ENCODE measurements at places on chromosomes 12 and 14. TPM values are rescaled to one million over a fixed set of nuclear protein-coding genes. Genes with fewer than 3 reads are reported as not detected.

The ALX1 gene
- total RNA-seq = not detected

The SPTB gene
- under 0.01 TPM for total RNA-seq

The TBC1D30 gene
- total RNA-seq = 0.29 TPM

The CLEC4C gene
- total RNA-seq = not detected

The CDH24 gene
- 13.6 TPM for total RNA-seq

The DBX2 gene
- not detected for total RNA-seq

The MYF6 gene
- total RNA-seq = not detected

The P2RX2 gene
- not detected for total RNA-seq

The CCDC175 gene
- not detected for total RNA-seq

The L2HGDH gene
- total RNA-seq = 7.4 TPM

The CCDC177 gene
- under 0.01 TPM for total RNA-seq

The KLRC2 gene
- total RNA-seq = not detected

The IL22 gene
- not detected for total RNA-seq

The CCDC196 gene
- total RNA-seq = not detected

The OVCH1 gene
- total RNA-seq = 0.83 TPM

The KRT73 gene
- total RNA-seq = not detected

The ALDH1L2 gene
- 41.4 TPM for total RNA-seq

The GOLGA3 gene
- 120 TPM for total RNA-seq

The TMEM52B gene
- not detected for total RNA-seq

The SMIM41 gene
- total RNA-seq = 4.5 TPM

The NGB gene
- total RNA-seq = not detected

The IFNG gene
- total RNA-seq = not detected

The PTPRB gene
- total RNA-seq = 0.73 TPM

The HAL gene
- total RNA-seq = under 0.01 TPM

The GALNT9 gene
- total RNA-seq = 0.29 TPM

The TSPAN19 gene
- total RNA-seq = under 0.01 TPM
